ENCODE measurements at places on chromosomes 6 and 20. TPM values are rescaled to one million over a fixed set of nuclear protein-coding genes. Genes with fewer than 3 reads are reported as not detected.

DNA sequence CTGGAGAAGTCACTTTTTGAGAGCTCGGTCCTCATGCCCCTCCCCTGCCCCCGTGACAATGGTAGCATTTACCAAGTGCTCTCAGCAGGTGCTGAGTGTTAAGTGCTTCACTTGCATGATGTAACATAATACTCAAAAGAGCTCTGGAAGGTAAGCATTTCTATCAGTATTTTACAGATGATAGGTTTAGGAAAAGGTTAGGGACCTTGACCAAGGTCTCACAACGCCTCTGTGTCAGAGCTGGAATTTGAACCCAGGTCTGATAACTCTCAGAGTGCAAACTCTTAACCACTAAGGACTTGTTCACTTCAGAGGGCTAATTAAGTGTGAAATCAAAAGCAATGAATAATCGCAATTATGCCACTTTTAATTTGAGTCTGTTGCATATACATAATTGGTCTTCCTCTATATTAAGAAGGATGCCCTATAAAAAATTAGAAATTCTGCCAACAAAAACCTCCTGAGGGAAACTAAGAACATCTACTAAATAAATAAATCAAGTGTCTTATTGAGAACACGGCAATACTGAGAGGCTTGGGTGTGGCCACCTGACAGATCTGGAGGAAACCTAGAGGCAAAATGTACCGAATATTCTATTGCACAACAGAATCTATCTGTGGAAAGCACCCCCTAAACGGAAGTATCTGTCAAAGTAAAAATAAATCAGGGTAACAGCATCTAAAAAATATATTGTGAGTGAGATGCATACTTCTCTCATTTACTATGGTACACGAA lies 109.8 kb downstream of the BACH2 start:
- no peak overlapping the region for H3K4me3 ChIP-seq
- H3K27me3 ChIP-seq: no peaks in the 10 kb centered on the region
- H3K27ac ChIP-seq: peak overlapping the region; percentile 18
- DNase-seq: no peak

DNA sequence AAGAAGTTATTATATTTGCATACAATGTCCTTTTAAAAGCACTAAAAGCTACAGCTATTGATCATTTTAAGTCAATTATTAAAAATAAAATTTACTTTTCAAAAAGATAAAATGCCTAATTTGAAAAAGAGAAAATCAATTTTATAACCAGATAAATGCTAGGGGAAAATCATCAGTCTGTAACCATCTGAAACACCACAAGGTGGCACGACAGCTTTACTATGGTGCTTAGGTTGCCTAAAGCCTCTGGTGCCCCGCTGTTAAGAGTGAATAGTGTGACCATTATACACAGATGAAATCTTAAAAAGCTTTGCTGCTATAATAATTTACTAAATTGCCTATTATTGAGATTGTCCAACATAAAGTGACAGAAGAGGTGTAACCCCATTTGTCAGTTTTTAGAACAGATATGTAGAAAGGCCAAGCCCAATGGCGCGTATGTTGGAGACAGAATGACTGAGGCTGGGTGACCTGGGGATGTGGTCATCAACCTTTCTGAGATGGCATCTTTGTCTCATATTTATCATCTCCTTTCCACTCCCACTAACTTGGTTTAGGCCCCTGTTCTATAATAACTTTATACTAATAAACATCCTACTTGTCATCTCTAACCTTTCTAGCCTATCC lies 100.8 kb downstream of the MOXD1 start:
- no peak for DNase-seq
- H3K36me3 ChIP-seq: no peaks in the 10 kb centered on the region
- no peaks in the 10 kb centered on the region for H3K4me1 ChIP-seq
- no peaks in the 10 kb centered on the region for H3K27me3 ChIP-seq

Gene PRL
- 0.48 TPM for total RNA-seq

- H3K36me3 ChIP-seq: no peaks in the 10 kb centered on the region
- H3K27me3 ChIP-seq: no peaks in the 10 kb centered on the region
- peak overlapping the region; percentile 41 for H3K4me3 ChIP-seq
- DNase-seq: no peak
- H3K4me1 ChIP-seq: peaks cover 10% of the 10 kb centered on the region
- H3K27ac ChIP-seq: peak overlapping the region; percentile 72
Measured at GRCh38 chr20:44151621-44152416, 35.2 kb downstream of the JPH2 start.

Gene LINC00237
- total RNA-seq: not detected

Gene LY6G5C
- total RNA-seq: 2.0 TPM

GRCh38 chr6:27161946-27162603 lies 85.4 kb upstream of the PRSS16 start:
- no peaks in the 10 kb centered on the region for H3K36me3 ChIP-seq
- peak overlapping the region; percentile 5 for H3K27ac ChIP-seq
- no peak for DNase-seq
- peaks cover 7% of the 10 kb centered on the region for H3K4me1 ChIP-seq
- H3K27me3 ChIP-seq: peaks cover 3% of the 10 kb centered on the region

Measured in type B pancreatic cell (in vitro differentiated cells).